Stimulated activated CD8-positive, alpha-beta memory T cell treated with anti-CD3 and anti-CD28 coated beads, Interleukin-4, amount 100 ng/mL, for 4 hours (primary cell): ENCODE measurements at places on chromosomes 6 and 20.

- DNase-seq, result no peak
Measured at GRCh38 chr6:19599796-19600464, 237.2 kb upstream of the ID4 start.

DNA sequence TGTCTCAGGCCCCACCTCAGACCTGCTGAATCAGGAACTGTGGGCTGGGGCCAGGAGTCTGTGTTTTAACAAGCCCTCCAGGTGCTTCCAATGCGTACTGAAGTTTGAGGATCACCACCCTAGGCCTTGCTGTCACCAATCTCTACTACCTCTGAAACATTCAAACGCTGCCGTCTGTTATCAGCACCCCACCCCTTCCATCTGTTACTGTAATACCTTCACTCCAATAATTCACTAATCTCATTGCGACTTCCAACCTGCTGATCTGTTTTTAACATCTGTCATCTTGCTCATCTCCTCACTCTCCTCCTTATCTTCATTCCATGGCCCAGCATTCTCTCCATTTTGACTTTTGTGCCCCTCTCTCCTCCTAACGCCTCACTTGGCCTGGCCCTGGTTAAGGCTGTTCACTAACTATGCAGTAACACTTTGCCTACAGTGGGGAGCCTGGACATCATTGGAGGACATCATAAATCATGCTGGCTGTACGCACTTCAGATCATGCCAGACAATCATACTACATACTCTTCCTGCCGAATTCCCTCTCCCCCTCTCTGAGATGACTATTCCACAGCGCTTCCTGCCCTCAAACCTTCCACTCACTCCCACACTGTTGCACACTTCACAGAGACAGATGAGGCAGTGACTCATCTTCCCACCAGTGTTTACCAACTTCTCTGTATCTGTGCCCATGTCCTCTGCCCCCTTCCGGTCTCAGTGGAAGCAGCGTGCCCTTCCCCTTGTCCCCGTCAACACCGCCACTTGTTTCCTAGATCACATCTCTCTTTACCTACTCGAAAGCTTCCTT is 3.0 kb upstream of the GUCA1B start:
- no peak for DNase-seq

GRCh38 chr6:140050101-140050995 is 675.9 kb upstream of the CITED2 start:
- DNase-seq, result no peak

GRCh38 chr6:144179237-144179636 is 28.9 kb downstream of the STX11 start:
- no peak for DNase-seq

- DNase-seq, result no peak
Measured at GRCh38 chr6:131954775-131955107, 3.6 kb upstream of the CCN2 start.

DNA sequence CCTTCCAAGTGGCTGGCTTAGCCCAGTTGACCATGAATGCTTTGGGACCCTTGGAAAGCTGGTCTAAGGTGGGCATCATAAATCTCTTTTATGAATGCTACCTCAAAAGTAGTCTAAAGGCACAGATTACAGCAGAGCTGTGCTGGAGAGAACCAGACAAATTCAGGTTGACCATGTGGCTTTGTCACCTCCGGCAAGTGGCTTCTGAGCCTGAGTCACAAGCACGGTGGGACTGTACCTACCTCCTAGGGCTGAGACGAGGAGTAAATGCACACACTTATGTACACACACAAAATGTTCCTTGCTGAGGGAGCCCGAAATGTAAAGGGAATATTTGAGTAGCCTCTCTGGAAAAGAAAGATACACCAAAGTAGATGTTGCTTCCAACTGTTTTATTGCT is 155.9 kb downstream of the NFATC2 start:
- no peak for DNase-seq

DNA sequence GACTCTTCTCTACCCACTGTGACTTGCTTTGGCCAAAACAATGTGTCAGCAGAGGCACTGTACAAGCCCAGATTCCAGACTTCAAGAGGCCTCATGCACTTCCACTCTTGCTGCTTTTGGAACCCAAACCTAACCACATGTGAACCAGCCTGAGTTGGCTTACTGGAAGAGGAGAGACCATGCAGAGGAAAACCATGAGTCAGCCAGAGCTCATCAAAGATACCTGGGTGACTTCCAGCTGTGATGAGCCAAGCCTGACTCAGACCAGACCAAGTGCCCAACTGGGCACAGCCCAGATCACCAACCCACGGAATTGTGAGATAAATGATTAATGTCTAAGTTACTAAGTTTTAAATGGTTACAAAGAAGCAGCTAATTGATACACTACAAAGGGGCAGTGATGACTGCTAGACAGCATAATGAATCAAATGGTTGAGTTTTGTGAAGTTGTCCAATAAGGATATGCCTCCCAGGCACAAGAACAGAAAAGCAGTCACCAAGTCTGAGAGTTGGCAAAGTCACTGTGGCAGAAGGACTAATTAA is 16.2 kb upstream of the BEND6 start:
- no peak for DNase-seq

DNA sequence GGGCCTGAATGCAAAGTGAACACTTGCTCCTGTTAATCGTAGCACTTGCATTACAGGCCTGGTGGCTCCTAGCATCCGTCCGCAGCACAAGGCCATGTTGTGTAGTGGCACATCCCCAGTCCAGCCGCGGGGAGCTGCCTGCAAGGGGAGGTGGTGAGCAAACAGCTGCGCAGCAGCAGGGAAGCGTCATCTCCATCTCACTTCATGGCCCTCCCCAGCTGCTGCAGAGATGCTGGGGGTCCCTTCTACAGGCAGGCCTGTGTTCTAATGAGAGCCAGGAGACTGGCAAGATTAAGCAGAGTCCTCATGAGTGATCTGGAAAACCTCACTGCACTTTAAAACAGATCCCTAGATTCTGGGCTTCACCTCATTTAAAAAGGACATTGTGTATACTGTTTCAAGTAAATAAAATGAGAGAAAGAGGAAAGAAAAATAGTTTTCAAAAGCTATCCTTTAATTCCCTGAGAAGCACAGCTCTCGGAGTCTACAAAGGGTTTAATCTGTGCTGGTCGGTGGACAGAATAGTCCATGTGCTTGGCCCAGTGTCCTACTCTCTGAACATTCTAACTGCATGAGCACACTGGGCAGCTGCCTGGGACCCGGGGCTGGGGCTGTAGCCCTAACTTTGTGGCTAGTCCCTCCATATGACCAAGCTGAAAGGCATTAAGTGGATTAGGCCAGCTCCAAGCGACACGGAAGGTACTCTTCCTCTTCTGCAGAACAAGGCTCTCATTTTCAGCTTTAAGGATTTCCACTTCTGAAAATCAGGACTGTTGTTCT is 125.8 kb downstream of the LY86 start:
- no peak for DNase-seq

DNA sequence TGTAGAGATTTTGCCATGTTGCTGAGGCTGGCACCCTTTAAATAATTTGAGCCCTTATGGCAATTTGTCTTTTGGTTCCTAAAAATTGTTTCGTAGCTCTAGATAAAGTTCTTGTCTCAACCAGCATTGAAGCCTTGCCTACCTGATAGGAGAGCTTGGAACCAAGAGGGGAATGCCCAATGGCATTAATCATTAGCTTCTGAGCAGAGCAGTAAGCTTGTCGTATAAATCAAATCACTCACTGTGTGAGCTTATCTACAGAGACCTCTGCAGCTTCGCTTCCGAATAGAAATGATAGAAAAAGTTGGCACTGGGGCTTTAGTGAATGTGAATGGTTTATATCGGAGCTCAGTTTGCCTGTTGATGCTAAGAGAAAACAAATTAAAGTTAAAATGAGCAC is 10.7 kb downstream of the ANKRD6 start:
- no peak for DNase-seq

GRCh38 chr6:32149932-32150870 is 1.5 kb downstream of the PRRT1 start:
- DNase-seq, result no peak

DNA sequence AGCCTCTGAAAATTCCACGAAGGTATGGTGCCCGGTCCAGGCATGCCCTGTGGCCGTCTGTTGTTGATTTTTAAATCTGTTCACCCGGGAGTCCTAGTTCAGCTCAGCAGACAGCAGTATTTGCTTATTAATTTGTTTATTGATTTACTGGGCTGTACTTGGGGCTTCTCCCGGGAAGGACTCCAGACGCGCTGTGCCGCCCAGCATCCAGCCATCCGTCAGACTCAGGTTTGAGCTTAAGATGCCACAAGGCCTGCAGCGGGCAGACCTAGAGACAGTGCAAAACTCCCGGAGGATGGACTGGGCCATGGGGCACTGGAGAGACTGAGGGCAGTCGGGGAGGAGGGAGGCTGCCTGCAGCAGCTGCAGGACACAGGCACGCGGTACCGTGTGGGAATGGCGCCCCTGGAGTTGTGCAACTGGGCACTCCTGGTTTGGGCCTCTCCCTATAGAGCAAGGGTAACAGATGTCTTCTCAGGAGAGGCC is 17.3 kb upstream of the CCDC167 start:
- no peak for DNase-seq
